ENCODE measurements at places on chromosomes 5 and 9.

DNA sequence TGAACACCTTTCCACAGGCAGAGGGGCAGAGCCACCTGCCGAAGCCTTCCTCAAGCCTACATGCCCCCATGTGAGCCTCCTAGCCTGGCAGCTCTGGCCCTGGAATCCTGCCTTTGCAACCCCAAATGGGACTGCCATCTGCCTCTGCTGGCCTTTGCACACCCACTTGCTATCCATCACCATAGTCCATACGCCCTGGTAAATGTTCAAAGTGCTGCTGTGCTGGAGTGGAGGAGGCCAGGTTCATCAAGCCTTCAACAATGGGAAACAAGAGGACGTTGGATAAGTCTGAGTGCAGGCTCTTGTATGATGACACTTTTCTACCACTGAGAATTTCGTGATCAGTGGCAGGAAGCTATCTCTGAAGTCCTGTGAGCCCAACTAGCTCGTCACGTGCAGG, 159.8 kb downstream of the MED10 start:
- DNase-seq = no peak

GRCh38 chr5:170638454-170639220, 134.8 kb downstream of the KCNIP1 start:
- DNase-seq = no peak

- DNase-seq = no peak
These were observed 37.1 kb downstream of the LAMC3 start for GRCh38 chr9:131046093-131046380.

GRCh38 chr9:81591791-81592190, 97.6 kb downstream of the TLE1 start:
- DNase-seq = no peak

DNA sequence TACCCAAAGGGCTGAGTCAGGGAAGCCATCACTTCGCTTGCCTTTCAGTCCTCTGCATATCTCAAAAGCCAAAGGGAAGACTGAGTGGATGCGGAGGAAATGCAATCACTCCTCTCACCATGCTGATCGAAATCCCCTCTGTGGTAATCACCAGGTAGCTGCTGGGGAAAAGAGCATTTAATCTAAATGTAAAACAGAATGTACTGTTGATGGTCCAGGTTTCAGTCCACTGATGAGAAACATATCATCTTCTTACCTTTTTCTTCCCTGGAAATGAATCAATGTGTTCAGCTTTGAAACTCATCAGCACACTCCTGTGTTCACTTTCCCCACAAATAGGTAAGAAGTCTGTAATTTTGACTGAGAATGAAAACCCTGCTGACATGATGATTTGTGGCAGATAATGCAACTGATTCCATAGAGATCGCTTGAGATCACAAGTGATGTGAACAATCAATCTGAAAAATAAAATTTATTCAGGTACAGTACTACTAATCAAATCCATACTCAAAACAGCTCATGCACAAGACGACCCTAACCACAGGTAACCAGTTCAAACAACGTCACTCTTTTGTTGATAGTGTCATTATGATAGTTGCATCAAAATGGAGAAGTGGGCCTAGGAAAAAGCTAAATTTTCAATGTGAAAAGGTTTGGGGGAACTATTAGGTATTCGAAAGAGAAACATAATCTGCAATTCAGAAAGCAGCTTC, 454.0 kb upstream of the RGMB start:
- DNase-seq = no peak

GRCh38 chr9:11743356-11743755, 949.8 kb upstream of the TYRP1 start:
- DNase-seq = no peak

- DNase-seq = no peak
These were observed 196.4 kb downstream of the RFX3 start for GRCh38 chr9:3329361-3329760.

DNA sequence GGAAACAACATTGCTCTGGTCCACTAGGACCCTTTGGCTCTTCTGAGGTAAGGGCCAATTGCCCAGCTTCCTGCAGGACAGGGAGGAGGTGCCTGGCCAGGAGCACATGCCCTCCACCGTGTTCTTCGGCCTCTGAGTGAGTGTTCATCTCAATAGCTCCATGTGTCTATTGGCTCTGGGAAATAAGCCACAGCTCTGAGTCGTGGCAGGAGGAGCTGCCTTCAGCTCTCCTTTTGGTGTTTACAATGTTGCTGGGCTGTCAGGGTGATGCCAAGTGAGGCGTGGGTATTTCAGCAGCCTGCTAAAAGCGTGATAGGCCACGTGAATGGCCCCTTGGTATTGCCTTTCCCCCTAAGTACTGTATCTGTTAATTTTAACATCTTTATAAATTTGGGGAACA, 26.6 kb downstream of the GADD45G start:
- DNase-seq = no peak

GRCh38 chr9:122477346-122477745, 380 bp downstream of the OR1J1 start:
- no peak for DNase-seq

DNA sequence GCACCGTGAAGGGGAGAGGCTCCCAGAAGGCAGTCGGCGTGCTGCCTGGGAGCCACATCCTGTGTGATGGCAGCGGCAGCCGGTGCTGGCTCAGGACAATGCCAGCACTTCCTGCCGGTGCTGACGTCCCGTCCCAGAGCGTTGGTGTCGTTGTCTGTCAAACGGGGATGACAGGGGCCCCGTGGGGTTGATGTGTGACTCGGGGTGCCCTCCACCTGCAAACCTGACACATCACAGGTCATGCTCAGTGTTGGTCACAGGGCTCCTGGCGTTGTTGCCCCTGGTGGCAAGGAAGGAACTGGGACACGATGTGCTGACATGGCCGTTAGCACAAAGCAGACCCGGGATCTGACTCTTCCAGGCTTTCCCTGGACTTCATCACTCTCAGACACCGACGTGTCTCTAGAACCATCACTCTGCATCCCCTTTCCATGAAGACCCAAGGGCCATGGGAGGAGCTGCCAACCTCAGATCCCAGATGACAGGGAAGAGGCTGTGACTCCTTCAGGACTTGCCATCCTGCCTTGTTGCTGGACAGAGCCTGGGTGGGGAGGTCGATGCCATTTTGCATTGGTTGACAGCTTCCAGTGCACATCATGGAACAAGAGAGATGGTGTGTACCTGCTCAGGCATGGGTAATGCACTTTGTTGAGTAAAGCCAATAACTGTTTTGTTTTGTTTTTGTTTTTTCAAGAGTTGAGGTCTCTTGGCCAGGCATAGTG, 21.5 kb downstream of the PLPP7 start:
- no peak for DNase-seq

DNA sequence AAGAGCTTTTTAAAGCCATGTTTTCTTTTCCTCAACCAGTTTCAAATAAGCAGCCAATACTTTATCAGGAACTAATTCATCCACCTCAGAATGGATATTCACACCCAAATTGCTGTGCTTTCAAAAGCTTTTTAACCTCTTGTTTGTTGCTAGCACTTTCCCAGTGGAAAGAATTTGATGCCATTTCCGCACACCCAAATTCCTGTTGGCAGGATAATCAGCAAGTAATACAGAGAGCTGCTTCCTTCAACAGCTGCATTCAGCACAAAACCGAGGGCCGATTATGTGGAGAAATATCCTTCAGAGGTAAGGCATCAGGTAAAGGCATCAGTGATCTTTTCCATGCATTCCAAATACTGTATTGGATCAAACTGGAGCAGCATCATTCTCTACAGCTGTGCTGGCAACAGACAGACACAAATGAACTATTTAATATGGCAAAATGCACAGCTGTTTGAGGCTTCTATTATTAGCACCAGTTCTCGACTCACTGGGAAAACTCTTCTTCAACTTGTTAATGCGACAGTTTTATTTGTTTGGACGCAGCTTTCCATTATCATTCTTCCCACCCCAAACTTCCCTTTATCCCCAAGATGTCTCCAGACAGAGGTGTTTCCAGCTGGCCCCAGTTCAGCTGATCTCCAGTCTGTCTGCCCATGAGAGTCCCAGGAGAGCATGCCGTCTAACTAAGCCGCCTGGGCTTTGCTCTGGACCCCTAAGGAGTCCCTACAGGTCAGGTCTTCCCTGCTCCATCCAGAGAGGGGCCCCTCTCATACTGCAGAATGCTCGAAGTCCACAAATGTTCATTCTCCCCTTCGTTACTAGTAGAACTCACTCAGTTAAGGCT, 22.2 kb upstream of the MGAT1 start:
- DNase-seq = peak; percentile 44

- no peak for DNase-seq
These were observed 75.9 kb downstream of the AUH start for GRCh38 chr9:91285729-91286353.

- DNase-seq = no peak
These were observed 428.2 kb downstream of the ENC1 start for GRCh38 chr5:74212336-74212735.

- DNase-seq = no peak
These were observed 91.2 kb upstream of the PRR16 start for GRCh38 chr5:120372899-120373298.

DNA sequence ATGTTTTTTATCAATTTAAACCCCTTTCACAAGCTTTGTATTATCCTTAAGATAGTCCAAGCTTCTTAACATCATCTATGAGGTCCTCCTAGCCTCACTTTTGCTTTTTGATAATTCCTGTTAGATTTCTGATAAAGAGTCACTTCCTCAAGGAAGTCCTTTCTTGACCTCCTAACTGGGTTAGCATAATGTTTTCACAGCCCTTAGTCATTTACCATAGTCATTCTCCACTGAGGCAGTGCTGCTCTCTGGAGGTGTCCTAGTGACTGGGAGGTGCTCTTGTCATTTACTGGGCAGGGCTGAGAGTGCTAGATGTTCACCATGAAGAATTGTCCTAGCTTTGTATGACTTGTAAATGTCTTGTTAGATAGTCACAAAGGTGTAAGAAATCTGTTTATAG, 26.4 kb downstream of the TNPO1 start:
- no peak for DNase-seq

- peak; percentile 79 for DNase-seq
These were observed 119.6 kb upstream of the NFIB start for GRCh38 chr9:14433351-14434157.

- no peak for DNase-seq
These were observed 13.8 kb downstream of the TBC1D2 start for GRCh38 chr9:98241357-98242300.

- no peak for DNase-seq
These were observed 650 bp downstream of the DCTN4 start for GRCh38 chr5:150758203-150758530.

DNA sequence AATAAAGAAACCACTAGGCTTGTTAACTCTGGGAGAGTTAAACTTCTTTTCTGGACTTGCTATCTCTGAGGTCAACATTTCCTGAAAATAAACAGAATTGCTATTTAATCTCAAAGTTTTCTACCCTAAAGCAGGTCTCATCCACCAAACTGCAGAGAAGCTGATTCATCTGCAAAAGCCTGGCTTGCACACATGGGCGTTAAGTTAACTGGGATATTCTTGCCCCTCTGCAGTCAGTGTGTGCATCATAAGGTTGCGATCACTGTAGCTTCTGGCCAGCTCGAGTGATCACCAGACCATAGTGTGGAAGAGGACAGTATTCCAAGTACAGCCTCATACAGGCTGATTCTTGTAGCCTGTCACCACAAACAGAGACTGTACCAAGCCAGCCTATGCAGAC, 99.2 kb downstream of the SPOCK1 start:
- no peak for DNase-seq

DNA sequence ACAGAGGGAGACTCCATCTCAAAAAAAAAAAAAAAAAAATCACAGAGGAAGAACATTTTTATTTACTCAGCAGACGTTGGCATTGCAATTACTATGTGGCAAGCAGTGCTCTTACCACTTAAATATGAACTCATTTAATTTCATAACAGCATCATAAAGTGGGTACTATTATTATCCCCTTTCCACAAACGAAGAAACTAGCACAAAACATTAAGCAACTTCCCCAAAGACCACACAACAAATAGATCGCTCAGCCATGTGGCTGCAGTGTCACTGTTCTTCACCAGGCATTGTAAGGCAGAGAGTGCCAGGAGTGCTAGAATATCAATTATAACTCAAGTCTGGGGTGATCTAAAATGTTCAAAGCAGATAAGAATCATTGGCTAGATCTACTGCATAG, 69.8 kb upstream of the PLPP6 start:
- DNase-seq = no peak

GRCh38 chr9:75168270-75169178, 80.2 kb downstream of the OSTF1 start:
- DNase-seq = no peak

- no peak for DNase-seq
These were observed 51.4 kb downstream of the SMARCA2 start for GRCh38 chr9:2066312-2067273.

DNA sequence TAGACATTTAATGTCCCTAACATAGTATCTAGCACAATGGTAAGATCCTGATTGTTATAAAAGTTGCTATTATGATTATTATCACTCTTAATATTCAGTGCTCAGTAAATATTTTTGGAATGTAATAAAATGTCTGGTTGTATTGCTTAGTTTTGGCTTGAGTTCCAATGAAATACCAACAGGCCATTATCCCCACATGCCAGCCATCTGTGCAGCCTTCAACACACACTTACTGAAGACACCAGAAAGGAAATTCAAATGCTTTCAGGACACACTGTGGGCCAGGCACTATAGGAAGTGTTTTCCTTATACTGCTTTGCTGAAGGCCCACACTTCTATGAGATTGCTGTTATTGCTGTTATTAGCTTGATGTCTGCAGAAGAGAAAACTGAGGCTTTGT, 157.5 kb downstream of the TRIM32 start:
- DNase-seq = no peak

DNA sequence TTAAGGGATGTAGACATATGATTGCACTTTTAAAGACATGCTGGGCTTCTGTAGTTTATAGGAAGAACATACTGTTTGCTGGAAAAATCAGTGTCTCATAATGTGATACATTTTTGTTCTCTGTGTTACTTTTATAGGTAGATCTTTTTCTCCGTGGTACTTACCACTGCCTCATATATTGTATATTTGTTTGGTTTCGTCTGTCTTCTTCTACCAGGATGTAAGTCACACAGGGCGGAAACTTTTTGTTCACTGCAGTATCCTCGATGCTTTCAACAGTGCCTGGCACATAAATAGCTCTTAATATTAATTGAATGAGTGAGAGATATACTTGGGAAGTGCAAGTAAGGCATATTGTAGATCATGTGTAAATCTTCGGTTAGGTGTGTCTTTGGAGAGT, 135.4 kb downstream of the GDNF start:
- DNase-seq = no peak

GRCh38 chr9:107883496-107884124, 394.0 kb upstream of the KLF4 start:
- DNase-seq = no peak

DNA sequence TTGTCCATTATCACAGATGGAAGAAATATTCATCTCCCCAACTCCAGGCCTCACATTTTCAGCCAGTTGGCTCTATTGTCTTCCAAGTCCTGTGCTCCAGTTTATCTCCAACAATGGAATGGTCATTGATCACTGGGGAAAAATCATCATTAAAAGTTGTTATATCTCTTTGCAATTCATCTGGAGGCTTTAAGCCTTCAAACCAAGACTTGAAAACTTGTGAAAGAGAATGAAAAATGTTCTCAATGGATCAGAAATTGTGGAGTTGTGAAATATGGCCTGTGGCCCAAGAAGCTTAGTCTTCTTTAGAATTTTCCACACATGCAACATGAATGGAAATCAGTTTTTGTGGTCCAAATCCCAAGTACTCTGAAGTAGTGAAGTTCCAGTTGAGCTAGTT, 569.6 kb downstream of the EBF1 start:
- DNase-seq = peak; percentile 77

All from muscle of back (tissue), 13 donors.